Pancreas (tissue), 10 donors: ENCODE measurements at places on chromosomes 11 and 22.

- H3K4me3 ChIP-seq = no peak overlapping the region
- DNase-seq = no peak
- H3K27ac ChIP-seq = no peak overlapping the region
- H3K4me1 ChIP-seq = no peaks in the 10 kb centered on the region
- no peaks in the 10 kb centered on the region for H3K27me3 ChIP-seq
- no peaks in the 10 kb centered on the region for H3K36me3 ChIP-seq
Measured at GRCh38 chr11:86192519-86193257, 51.9 kb upstream of the EED start.

- H3K36me3 ChIP-seq = no peaks in the 10 kb centered on the region
- H3K27me3 ChIP-seq = peaks cover 3% of the 10 kb centered on the region
- no peaks in the 10 kb centered on the region for H3K4me1 ChIP-seq
- no peak within 1 kb of the TSS for H3K27ac ChIP-seq
- DNase-seq = no peak
Measured at GRCh38 chr11:119149018-119149785, at the start of gene ABCG4. Gene ABCG4 (plus strand): TSS chr11:119149052. CDS start chr11:119149966, 914 bp downstream.

DNA sequence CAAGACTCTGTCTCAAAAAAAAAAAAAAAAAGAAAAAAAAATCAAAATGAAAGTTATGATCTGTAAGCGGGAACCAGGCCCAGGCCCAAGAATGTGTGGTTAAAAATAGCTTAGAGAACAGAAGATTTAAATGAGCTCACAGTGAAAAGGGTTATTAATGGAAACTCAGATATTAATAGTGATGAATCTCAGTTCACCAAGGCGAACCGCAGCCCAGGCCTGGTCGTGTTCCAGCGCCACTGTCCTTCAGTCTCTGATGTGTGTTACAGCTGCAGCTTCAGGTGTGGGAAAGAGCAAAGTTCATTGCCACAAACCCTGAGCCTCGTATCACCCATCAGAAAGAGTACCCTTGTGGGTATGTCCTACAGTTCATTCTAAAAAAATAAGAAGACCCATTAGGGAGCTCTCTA, 107.1 kb downstream of the GAB2 start:
- no peak overlapping the region for H3K27ac ChIP-seq
- peak; percentile 62 for DNase-seq
- peaks cover 3% of the 10 kb centered on the region for H3K4me1 ChIP-seq
- no peaks in the 10 kb centered on the region for H3K36me3 ChIP-seq

DNA sequence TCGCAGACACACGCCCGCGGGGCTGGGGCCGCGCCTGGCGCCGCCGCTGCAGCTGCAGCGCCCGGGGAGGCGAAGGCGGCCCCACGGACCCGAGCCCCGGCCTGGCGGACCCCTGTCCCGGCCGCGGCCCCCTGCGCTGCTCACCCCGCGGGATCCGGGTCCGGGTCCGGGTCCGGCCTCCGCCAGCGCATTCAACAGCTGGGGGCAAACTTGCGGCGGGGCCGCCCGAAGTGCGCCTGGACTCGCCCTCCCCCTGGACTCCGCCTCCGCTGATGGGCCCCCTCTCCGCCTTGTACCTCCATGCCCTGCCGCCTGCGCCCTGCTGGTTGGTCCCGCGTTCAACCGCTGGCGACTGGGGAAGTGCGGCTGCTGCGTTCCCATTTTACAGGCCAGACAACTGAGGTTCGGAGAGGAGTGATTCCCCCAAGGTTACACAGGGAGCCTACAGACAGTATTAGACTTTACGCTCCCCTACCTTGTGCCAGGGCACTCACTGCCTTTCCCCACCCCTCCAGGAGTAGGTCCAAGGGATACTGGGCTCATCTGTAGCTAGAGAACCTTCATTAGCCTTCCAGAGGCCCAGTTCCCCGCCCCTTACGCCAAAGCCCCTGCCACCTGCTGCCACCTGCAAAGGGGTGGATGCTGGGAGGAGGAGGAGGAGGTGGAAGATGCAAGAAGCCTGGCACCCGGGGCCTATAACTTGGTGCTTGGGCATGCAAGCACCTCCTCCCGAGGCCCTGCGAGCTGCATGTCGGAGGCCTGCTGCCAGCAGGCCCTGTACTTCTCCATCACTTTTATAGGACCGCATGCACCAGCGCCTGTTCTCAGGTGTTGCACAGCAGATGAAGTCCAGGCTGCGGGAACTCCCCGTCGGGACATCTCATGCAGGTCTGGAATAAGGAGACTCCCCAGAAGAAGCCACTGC, 694 bp upstream of the ELFN2 start:
- no peak for DNase-seq
- peak overlapping the region; percentile 54 for H3K4me3 ChIP-seq
- no peak overlapping the region for H3K27ac ChIP-seq
- H3K4me1 ChIP-seq = no peaks in the 10 kb centered on the region
- no peaks in the 10 kb centered on the region for H3K36me3 ChIP-seq

DNA sequence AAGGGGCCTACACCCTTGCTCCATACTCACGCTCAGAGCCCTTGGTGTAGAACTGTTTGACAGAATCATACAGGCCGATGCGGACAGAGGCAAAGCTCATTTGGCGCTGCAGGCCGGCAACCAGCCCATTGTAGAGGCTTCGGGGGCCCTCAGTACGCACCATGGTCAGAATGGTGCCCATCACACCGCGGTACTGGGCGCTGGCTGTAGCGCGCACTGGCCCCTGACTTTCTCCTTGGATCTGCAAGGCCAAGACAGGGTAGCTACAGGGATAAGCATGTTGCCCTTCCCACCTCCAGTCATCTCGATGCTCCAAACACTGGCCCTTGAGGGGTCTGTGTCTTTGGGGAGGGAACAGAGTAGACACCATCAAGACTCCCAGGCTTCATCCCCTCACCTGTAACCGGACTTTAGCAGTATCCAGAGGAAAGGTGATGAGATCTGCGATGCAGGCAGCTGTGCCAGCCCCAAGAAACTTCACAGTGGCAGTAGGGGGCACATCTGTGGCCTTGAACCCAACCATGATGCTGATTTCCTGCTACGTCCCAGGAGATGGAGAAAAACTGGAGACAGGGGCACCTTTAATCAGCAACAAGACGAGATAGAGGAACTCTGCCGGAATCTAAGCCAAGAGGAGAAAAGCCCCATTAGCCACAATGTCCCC, 4.7 kb downstream of the UCP2 start:
- no peaks in the 10 kb centered on the region for H3K27me3 ChIP-seq
- H3K4me1 ChIP-seq = peaks cover 7% of the 10 kb centered on the region
- H3K4me3 ChIP-seq = no peak overlapping the region

GRCh38 chr11:105881027-105881426, 141.0 kb downstream of the MSANTD4 start:
- H3K4me1 ChIP-seq = no peaks in the 10 kb centered on the region
- no peak overlapping the region for H3K27ac ChIP-seq
- no peak overlapping the region for H3K4me3 ChIP-seq
- DNase-seq = no peak
- H3K27me3 ChIP-seq = no peaks in the 10 kb centered on the region
- H3K36me3 ChIP-seq = no peaks in the 10 kb centered on the region
